ENCODE measurements at places on chromosomes 6 and 20.

DNA sequence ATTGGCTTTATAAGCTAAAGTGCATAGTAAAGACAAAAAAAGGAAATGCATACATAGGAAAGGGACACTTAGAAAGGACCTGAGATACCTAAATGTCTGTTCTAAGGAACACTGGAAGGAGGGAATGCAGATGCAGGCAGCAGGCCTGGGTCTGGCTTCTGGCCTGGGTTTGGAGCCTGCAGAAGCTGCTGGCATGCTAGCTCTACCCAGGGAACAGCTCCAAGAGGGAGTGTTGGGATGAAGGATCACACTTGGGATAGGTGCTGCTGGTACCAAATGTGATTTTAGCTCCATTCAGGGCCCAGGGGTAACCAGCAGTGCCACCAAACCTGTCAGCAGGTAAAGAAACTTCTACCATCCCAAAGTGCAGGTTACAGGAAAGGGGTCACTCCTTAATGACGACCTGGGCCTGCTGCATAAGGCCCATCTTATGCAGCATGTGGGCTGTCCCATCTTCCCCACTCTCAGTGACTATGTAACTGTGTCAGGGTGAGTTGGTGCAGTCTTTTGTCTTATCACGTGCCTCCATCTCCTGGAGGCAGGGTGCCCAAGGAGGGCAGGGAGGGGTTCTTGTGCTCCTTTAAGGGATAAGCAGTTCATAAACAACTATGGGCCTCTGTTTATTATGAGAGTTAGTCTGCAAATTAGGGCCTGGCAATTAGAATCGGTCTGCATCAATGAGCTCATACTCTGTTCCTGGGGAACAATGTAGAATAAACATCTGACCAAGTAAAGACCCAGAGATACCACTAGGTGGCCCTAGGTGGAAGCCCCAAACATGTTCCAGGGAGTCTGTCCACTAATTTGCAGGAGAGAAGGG, 26.9 kb downstream of the DDX27 start:
- DNase-seq = no peak

DNA sequence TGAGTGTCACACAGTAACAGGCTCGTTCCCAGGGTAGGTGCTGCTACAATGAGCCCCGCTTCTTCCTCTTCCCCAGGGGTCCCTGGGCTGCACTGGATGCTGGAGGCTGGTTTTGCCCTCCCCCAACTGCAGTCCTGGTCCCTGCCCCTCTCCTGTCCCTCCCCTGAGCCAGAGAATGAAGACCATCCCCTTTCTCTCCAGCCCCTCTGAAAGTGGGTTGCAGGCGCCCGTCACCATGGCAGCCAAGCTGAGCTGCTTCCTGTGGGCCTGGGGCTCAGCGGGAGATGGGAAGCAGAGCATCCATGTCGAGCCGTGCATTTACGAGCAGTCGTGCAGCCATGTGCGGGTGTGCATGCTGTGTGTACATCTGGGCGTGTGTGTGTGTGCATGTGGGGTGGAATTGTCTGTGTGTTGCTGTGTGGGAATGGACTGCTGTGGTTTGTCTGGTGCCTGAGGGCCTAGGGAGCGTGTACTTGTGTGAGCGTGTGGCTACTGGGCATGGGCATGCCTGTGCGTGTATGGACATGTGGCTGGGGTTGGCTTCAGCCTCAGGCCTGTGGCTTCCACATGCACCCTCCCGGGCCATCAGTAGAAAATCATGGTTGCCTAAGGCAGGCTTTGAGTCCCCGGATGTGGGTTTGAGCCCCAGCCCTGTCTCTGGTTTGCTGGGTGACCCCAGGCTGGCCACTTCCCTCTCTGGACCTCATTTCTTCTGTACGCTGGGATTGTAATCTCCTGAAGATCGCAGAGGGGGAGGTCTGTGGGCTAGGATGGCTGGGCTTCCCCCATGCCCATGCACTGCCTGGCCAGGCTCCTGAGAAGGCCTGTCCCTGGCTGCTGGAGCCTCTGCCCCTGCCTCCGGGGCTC, 48.8 kb downstream of the SRC start:
- no peak for DNase-seq

DNA sequence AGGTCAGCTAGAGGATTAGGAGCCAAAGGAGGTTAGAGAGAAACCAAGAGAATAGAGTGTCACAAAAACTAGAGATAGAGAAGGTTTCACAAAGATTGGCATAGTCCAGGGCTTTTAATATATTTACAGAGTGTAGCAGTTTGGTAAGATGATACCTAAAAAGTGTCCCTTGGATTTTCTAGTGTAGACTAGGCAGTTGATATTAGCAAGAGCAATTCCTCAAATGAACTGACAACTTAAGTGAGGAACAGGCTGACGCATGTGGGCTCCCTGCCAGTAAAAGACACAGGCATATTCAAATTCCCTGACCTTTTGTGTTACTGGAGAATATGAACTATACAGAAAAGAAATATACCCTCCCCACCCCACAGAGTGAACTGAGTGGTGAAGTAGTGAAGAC, 40.1 kb downstream of the VTA1 start:
- no peak for DNase-seq

GRCh38 chr6:24429146-24429545, 26.4 kb downstream of the MRS2 start:
- DNase-seq = no peak

- no peak for DNase-seq
Observed at GRCh38 chr6:33112148-33112547, 36.4 kb downstream of the HLA-DPB1 start.

DNA sequence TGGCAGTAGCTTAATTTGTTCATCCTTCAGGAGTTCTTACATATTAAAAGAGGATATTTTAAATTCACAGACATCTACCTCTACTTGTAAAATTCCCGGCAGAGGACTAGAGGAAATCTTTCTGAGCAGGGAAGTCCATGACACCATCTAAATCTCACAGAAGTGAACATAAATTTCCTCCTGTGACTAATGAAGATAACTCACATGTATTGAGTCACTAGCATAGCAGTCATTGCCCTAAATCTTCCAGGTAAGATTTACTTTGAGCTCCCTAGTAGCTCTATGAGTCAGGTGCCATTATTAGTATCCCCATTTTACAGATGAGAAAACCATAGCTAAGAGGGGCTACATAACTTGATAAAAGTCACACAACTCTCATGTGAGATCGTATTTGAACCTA, 1058.6 kb upstream of the FLRT3 start:
- DNase-seq = no peak

DNA sequence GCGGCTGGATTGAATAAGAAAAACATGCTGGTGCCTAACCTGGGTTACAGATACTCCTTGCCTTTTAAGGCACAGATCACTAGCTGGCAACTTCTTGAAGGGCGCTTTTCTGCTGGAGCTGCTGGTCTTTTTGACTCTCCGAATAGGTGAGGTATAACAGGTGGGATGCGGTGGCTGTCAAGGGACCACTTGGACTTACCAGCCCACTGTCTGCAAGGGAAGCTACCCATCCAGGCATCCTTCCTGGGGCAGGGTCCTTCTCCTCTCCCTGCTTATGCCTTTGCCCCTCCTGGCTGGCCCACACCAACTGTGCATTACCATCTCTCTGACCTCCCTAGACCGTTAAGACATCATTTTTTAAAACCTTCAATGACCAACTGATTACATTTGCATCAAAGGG, 57.4 kb downstream of the NPEPL1 start:
- DNase-seq = no peak

- no peak for DNase-seq
Observed at GRCh38 chr6:110341663-110342596, 16.2 kb downstream of the METTL24 start.

GRCh38 chr20:63652192-63652980, 838 bp downstream of the STMN3 start:
- DNase-seq = peak; percentile 47

- DNase-seq = no peak
Observed at GRCh38 chr6:903761-904160, 210.8 kb upstream of the EXOC2 start.

DNA sequence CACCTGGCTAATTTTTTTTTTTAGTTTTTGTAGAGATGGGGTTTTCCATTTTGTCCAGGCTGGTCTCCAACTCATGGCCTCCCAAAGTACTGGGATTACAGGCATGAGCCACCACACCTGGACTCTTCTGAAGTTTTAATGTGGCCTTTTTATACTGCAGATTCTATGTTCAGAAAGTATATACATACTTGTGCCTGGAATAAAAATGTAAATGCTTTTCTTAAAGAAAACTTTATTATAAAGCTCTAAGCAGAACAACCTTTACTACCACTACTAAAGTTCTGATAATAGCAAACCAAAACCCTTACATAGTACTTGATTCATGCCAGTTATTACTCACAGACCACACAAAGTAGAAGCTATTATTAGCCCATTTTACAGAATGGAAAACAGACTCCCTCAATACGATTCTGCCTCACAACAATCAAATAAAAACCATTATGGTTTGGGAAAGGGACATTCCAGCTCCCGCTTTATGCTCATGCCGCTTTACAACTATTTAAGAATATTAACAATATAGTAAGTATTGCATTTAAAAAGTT, 5.3 kb downstream of the PHIP start:
- DNase-seq = no peak

Data from stimulated activated naive CD8-positive, alpha-beta T cell treated with anti-CD3 and anti-CD28 coated beads, Interleukin-15, Interleukin-2, amounts not matched to agents 100 U/mL and 50 U/mL, for 24 hours (primary cell).